Activated T-helper 1 cell treated with Interleukin-2 at 50 U/mL for 16 hours (primary cell): ENCODE measurements at places on chromosomes 7 and 10.

GRCh38 chr7:133059263-133059662 is 22.6 kb downstream of the CHCHD3 start:
- no peak for DNase-seq

- no peak for DNase-seq
Measured at GRCh38 chr10:132900211-132900756, 42.1 kb downstream of the CFAP46 start.

DNA sequence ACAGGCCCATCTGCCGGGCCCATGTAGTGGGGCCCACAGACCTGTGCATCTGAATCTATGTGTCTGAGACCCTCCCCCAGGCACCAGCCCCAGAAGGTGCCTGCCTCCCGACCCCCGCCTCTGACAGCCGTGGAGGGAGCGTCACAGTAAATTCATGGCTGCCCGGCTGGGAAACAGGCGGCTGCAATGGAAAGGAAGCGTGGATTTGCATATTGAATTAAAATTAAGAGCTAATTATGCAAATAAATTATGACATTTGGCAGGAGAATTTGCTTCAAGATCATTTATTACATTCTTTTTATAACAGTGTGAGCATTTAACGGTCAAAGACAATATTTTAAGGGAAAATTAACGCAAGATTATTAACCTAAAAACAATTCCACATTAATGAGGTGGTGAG is 92.3 kb downstream of the HIF1AN start:
- no peak for DNase-seq

DNA sequence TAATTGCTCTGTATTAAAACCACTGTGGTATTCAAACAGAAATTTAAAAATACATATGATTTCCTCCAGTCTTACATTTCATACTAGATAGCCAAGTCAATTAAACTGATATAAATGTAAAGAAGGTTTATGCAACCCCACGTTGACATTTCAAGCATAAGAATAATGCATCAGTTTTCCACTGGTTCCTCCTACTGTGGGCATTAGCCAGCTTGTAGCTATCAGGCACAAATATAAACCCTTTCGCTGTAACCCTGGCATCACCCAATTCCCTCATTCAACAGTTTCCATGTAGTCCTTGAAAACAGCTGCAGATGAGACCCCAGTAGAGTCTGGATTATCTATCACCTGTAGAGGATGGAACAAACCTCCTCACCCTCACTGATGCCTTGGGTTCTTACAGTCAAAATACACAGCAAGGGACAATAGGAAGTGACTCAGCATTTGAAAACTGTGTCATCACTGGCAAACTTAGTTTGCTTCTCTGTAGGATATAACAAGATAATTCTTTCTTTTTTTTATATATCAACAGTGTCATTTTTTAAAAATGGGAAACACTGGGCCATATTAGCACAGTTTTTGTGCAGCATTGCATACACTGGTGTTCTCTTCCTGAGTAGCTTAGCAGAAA is 113.0 kb downstream of the PDE1C start:
- no peak for DNase-seq

DNA sequence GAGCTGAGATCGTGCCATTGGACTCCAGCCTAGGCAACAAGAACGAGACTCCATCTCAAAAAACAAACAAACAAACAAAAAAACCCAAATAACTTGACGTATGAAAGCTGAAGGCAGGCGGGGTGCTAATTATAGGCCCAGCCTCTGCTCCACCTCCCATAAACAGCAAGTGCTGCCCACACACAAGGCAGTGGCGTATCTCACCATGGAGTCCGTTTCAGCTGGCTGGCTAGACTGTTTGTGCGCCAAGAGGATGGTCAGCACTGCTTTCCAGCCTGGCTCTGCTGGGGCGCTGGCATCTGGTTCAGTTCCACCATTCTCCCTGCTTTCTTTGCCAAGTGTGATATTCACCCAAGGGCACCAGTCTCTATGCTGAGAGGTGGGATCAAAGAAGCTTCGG is 29.1 kb downstream of the ZC3HC1 start:
- no peak for DNase-seq

DNA sequence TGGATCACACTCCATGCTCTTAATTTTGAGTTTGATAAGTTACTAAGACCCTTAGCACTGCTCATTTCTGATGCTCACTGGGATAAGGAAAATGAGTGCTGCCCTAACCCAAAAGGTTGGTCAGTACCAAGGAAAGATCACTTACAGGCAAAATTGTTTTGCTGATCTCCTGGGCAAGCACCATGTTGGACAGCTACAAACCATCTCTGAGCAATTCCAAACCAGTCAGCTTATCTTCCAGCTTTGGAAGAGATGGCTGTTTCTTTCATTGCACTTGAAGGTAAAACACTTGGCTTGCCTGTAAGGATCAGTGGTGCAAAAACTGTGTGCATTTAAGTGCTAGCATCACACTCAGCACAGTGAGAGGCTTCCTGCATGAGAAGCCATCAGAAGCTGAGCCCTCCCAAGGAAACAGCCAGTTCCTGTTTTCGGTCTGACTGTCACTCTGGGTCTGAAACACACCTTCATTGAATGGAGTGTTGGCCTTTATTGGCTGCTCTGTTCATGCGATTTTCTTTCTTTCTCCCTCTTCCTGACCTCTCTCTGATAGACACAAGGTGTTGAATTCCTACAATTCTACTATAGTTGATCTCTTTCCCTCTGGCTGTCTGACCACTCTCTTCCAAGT is 126.4 kb upstream of the GHITM start:
- DNase-seq: no peak

GRCh38 chr10:73251683-73252444 is 580 bp downstream of the MRPS16 start:
- DNase-seq: no peak

DNA sequence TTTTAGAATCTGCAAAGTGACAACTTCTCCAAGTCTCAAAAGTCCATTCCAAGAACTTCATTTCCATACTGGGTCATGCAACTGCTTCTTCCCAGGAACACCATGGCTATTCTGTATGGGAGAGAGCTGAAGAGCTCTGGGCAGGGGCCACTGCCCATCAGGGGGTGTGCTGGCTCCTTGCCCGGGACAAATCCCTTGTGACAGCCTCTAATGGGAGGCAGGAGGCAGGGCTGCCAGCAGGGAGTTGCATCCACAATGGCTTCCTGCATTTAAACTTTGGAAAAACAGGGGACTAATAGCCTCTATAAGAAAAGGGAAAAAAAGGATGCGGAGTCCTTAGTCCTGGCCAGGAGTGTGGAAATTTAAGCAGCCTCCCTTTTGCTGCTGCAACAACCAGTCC is 18.4 kb upstream of the FRMD4A start:
- DNase-seq: no peak

DNA sequence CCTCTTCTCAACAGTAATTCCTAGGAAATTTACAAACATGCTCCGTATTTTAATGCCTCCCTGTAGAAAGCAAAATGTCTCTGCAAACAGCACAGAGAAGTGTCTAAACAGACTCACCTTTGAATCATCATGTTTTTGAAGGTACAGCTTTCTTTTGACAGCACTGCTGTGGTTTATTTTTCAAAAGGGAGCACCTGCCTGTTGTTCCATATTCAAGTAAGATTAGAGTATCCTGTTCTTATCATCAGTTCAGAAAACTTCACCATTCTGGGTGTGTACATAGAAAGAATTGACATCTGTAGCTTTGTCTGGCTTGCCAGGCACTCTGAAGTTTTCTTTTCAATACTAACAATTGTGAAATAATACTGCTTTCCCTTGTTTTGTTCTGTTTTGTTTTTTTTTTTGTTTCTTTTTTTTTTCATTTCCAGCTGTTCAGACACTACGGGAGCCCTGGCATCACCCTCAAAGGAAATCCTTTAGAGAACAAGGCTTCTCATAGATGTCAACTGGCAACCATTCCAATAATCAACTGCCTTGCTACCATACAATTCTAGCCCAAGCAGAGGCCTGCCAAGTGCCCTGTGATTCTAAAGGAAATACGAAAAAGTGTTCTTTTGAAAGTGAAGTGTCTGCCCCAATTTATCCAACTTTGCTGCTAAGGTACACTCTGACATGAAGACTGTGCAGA is 275.9 kb downstream of the PRPF18 start:
- DNase-seq: no peak

- no peak for DNase-seq
Measured at GRCh38 chr7:107029061-107029763, 15.3 kb upstream of the PRKAR2B start.

GRCh38 chr7:156487811-156488533 is 152.6 kb upstream of the RNF32 start:
- no peak for DNase-seq

- no peak for DNase-seq
Measured at GRCh38 chr10:114852197-114852596, 30.6 kb downstream of the FHIP2A start.

GRCh38 chr10:93445978-93446720 is 36.0 kb downstream of the MYOF start:
- DNase-seq: no peak

GRCh38 chr10:124238367-124238766 is 145.0 kb upstream of the CHST15 start:
- DNase-seq: no peak

GRCh38 chr7:127765150-127765549 is 113.2 kb downstream of the SND1 start:
- no peak for DNase-seq

GRCh38 chr7:29360633-29361625 is 166.4 kb downstream of the CHN2 start:
- no peak for DNase-seq

DNA sequence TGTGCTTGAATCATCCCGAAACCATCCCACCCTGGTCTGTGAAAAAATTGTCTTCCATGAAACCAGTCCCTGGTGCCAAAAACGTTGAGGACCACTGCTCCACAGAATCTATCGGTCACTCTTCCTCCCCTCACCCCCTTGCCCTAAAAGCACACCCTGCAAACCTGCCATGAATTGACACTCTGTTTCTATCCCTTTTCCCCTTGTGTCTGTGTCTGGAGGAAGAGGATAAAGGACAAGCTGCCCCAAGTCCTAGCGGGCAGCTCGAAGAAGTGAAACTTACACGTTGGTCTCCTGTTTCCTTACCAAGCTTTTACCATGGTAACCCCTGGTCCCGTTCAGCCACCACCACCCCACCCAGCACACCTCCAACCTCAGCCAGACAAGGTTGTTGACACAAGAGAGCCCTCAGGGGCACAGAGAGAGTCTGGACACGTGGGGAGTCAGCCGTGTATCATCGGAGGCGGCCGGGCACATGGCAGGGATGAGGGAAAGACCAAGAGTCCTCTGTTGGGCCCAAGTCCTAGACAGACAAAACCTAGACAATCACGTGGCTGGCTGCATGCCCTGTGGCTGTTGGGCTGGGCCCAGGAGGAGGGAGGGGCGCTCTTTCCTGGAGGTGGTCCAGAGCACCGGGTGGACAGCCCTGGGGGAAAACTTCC is 784 bp upstream of the SERPINE1 start:
- DNase-seq: no peak

GRCh38 chr10:1424648-1425047 is 312.7 kb downstream of the ADARB2 start:
- DNase-seq: no peak

- DNase-seq: no peak
Measured at GRCh38 chr10:68496072-68496471, 24.3 kb upstream of the DNA2 start.

GRCh38 chr10:4051641-4052151 is 266.7 kb upstream of the KLF6 start:
- DNase-seq: no peak

DNA sequence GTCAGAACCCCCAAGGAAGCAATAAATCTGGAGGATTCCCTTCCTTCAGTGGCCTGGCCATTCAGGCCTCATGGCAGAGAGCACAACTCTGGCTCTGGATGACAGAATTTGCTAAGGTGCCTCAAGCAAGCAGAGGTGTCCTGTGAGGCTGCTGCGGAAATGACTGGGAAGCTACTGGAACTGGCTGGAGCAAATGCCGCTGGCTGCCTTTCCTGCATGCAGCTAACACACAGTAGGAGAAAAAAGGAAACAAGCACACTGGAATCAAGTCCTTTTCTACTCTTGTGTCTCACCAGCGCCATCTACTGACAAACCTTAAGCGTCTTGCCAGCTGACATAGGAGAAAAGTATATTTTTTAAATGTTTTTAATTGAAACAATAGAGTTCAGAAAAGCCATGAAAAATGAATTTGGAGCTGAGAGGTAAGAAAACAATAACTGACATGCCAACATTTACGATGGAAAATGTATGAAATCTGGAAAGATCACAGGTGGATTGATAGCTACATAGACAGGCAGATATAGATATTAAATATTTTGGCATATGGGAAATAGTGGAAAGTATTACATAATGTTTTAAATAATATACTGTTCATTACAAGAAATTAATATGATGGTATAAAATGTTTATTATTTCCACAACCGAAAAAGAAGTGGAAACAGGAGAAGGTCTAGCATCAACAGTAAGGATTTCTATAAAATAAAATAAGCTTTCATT is 951.6 kb downstream of the ANKRD7 start:
- no peak for DNase-seq

DNA sequence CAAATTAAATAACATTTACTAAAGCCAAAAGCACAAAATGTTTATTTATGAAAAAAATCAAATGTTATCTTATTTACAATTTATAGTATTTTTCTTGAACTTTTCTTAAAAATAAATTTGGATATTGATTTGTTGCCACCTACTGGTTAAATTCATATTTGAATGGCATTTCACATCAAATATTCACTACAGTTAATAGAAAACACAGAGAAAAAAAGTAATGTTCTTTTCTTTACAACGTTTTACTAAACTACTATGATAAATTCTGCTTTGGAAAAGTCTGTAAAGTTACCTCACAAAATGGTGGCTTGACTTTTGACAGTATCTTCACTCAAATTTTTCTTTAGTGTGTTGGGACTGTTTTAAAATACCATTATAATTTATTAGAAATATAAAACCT is 52.7 kb downstream of the SRPK2 start:
- DNase-seq: no peak

- no peak for DNase-seq
Measured at GRCh38 chr7:6480323-6480660, 32.5 kb upstream of the DAGLB start.

DNA sequence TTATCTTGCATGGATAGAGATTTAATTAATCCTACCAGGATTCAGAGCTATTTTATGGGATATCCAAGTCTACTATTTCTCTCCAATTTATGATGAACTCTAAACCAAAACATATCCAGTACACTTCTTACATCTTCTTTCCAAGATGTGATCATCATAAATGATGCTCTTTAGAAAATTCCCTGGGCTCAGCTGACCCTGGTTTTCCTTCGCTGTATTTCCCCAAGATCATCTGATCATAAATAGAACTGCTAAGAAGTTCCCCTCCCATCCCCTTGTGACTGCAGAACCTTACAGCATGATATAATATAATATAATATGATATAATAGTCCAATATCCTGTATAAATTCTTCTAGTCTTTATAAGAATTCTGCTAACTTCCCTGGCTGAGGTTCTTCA is 114.6 kb upstream of the LYZL2 start:
- no peak for DNase-seq

- no peak for DNase-seq
Measured at GRCh38 chr7:89094269-89094668, 298.7 kb upstream of the TEX47 start.
